Fibroblast of skin of left quadriceps (primary cell): ENCODE measurements at places on chromosomes 16 and 17.

DNA sequence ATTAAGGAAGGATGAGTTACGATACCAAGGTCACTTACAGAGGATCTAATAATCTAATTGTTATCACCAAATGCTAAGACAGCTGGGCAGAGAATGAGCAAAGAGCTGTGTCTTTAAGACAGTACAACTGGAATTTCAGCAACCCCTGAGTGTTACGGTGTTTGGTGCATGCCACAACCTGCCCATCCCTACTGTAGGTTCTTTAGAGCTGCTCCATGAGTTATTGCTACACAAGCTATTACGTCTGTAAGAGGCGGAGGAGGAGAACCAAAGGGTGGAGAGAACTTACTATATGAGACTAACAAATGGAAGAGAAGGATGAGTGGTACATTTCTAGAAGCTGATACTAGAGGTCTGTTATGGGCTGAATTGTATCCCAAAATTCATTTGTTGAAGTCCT is 14.2 kb upstream of the C17orf78 start:
- DNase-seq, result no peak

GRCh38 chr17:42345396-42346073 is 42.7 kb downstream of the STAT3 start:
- no peak for DNase-seq

DNA sequence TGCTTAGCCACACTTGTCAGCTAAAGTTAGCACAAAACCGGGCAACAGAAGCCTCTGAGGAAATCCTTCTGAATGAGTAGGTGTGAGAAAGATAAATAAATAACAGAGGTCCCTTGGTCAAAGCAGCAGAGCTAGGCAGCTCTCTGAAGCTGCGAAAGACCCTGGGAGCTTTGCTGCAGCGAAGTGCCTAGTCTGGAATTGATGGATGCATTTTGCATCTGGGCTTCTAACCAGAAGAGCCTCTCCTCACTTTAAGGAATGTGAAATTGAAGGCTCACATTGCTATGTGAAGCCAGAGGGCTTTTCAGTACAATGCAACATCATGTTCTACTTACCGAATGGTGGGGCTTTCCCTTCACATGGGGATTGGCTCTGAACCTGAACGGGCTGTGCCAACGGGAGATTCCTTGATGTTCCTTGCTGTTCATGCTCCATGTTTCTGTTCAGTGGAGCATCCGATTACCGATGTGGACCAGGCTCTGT is 274.6 kb downstream of the HS3ST3B1 start:
- no peak for DNase-seq

DNA sequence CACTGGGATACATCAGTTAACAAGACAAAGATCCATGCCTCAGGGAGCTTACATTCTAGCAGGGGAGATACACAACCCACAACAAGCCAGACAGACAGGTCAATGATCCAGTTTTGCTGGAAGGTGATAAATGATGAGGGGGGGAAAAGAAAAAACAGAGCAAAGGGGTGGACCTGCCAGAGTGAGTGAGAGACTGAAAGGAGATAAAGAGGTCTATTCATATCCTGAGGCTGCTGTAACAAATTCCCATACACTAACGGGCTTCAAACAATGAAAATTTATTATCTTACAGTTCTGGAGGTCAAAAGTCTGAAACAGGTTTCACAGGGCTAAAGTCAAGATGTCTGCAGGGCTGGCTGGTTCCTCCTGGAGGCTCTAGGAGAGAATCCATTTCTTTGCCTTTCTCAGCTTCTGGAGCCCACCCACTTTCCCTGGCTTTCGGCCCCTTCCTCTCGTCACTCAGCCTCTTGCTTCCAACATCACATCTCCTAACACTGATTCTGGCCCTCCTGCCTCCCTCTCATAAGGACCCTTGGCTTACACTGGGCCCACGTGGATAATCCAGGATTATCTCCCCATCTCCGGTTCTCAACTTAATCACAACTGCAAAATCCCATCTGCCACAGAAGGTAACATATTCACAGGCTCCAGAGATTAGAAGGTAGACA is 81.5 kb downstream of the GAS7 start:
- DNase-seq, result no peak

GRCh38 chr16:66524601-66525164 is 25.2 kb downstream of the TK2 start:
- DNase-seq, result no peak

DNA sequence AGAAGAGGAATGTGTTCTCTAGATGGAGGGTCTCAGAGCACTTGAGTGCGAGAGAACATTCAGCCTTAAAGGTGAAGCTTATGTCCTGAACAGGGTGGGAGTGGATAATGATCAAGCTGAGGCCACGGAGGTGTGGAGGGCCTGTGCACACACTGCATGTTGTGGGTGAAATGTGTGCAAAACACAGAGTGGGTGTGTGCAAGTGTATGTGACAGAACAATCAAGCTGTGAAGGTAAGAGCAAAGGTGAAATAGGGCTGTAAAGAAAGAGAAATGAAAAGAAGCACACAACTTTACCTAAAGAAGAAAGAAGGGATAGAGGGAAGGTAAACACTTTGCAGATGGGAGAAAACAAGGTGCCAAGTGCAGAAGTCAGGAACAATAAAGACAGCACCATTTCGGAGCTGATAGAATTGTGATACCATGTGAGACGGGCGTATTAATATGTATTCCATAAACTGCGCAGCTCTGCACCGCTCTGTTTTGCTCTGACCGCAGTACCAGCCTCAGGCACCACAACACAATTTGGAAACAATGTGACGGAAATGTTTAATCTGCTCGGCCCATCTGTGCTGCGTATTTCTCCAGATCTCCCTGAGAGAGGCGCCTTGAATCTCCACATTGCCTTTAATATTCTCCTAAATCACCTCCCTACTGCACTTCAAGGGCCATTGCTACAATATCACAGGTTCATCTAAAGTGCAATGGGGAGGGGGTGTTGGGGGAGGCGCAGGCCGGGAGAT is 40.6 kb downstream of the SNX11 start:
- DNase-seq, result no peak

- DNase-seq, result no peak
Measured at GRCh38 chr17:65442250-65442649, 119.2 kb downstream of the AXIN2 start.

DNA sequence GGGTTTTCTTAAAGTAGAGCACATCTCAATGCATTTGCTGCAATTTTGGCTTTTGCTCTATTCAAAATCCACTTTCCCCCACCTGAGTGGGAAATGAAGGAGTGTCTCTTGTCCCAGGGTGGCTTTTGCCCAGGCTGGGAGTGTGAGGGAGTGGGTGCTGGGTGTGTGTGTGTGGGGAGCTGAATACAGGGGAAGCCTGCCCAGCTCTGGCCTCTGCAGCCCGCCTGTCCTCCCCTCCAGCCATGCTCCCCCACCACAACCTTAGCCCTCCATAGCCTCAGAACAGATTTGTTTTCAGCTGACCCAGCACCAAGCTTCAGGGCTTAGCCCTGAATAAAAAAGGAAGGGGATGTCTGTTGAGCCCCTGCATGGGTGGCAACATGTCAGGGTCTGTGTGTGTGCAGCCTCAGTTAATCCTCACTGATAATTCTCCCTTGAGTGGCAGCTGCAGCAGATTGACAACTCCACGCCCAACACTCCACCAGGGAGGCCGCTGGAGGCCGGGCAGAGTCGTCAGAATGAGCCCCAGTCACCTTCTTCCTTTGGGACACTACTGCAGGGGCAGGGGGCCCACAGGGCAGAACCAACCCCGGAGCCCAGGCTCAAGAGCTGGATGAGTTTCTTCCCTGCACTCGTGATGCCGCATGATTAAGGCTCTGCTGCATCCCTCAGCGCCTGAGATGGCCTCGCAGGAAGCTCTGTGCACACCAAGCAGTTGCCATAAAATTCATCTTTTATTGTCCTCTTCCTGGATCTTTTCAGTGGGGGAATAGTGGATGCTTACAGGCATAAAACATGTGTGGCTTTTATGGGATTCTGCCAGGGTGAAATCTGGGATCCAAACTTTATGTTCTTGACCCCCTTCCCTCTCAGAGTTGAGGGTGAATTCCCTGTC is 55.0 kb downstream of the SPACA3 start:
- no peak for DNase-seq

- no peak for DNase-seq
Measured at GRCh38 chr17:1957037-1957436, 68.1 kb downstream of the RTN4RL1 start.

GRCh38 chr16:70454222-70455034 is at the start of gene FCSK:
Gene FCSK, plus strand, starts transcription at chr16:70454595. Its CDS starts 8,596 bp downstream, at chr16:70463191.
- peak; percentile 38 for DNase-seq

DNA sequence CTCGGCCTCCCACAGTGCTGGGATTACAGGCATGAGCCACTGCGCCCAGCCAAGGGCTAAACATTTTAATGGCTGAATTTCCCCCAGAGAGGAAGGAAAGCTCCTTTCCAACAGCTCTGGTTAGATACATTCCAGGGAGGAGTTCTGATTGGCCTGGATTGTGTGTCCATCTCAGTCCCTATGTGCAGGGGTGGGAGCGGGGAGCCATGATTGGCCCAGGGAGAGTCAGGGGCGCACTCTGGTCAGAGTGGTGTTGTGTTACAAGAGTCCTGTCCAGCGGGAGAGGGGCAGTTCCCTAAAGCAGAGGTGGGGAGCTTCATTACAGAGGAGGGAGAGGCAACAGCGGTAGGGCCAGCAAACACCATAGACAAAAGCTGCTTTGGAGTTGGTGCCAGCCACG is 75.0 kb downstream of the RAP1GAP2 start:
- no peak for DNase-seq

DNA sequence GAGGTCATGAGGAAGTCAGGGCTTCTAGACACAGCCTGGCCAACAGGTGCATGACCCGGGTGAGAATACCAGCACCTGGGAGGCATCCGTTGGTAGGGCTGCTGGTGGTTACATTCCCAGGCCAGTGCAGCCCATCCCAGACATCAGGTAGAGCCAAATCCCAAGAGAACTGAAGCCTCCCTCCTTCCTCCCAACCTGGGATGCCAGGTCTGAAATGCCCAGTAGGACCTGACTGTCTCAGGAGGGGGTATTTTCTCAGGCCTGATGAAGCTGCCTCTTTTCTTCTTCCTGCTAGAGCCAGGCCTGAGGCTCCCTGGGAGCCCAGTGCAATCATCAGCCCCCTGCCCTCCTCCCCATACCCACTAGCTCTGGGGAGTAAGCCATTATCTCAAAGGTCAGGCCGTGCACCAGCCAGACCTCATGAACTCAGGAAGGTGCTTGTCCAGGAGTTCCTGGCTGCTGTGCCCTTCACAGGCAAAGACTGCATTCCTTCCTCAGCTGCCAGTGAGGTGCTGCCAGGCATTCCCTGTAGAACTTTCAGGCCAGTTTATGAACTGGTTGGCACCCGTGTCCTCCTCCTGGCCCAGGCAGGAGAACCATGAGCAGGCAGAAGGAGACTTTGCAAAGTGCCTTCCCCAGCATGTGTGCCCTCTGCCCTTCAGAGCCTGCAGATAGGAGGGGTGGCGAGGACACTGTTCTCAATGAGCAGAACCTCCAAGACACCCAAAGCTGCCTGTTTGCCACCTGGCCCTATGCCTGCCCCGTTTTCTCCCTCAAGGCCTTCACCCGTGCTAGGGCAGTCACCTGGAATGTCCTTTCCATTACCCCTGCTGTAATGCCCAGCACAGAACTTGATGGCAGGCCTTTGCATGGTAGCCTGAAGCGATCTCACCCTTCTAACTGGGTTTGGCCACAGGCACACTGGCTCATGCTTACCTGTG is 7.6 kb downstream of the TBX2 start:
- DNase-seq, result no peak

GRCh38 chr17:41492771-41493170 is 3.1 kb upstream of the KRT36 start:
- no peak for DNase-seq

DNA sequence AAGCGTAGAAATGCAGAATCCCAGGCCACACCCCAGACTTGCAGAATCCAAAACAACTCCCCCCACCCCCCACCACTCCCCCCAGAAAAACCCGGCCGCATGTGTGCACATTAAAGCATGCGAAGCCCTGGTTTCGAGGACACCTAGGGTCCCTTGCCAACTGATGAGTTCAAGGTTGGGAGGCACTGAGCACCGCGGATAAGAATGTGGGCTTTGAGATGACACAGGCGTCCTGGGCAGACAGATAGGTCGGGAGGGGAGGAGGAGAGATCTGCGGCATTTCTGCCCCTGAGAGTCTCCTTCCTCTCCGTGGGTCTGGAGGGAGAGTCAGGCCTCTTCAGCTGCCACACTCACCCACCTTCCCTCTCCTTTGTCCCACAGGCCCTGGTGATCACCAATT is 98.3 kb downstream of the ABCC1 start:
- DNase-seq, result no peak

DNA sequence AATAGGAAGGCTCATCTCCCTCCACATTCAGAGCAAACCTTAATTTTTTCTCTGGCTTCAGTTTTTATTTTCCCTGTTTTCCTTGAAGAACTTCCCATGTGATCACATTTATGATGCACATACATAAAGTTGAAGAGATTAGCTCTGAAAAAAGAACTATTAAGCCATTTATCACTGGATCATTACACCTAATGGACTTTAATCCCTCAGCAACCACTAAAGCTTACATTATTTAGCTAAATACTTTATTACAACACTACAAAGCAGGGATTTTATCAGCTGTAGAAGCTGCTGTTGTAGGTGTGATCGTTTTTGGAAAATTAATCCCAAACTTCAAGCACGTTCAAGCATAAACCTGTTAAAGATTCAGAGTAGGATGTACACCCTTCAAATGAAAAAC is 21.1 kb downstream of the SMYD4 start:
- DNase-seq, result no peak

GRCh38 chr17:82832411-82832810 is 7.4 kb downstream of the ZNF750 start:
- DNase-seq, result no peak

- DNase-seq, result no peak
Measured at GRCh38 chr17:1469231-1469852, 13.3 kb upstream of the CRK start.
